Gastrocnemius medialis (tissue), 4 donors: ENCODE measurements at places on chromosomes 13 and 19.
A peak's percentile ranks its signal among the peaks of the same experiment; 100 is the strongest.

- H3K4me3 ChIP-seq = no peak overlapping the region
- H3K36me3 ChIP-seq = no peaks in the 10 kb centered on the region
- no peaks in the 10 kb centered on the region for H3K27me3 ChIP-seq
- no peak overlapping the region for H3K27ac ChIP-seq
Observed at GRCh38 chr13:93672996-93673395, 446.4 kb downstream of the GPC6 start.

GRCh38 chr13:29940715-29941114 lies 90.3 kb upstream of the UBL3 start:
- DNase-seq = no peak
- H3K4me1 ChIP-seq = no peaks in the 10 kb centered on the region
- no peak overlapping the region for H3K4me3 ChIP-seq

DNA sequence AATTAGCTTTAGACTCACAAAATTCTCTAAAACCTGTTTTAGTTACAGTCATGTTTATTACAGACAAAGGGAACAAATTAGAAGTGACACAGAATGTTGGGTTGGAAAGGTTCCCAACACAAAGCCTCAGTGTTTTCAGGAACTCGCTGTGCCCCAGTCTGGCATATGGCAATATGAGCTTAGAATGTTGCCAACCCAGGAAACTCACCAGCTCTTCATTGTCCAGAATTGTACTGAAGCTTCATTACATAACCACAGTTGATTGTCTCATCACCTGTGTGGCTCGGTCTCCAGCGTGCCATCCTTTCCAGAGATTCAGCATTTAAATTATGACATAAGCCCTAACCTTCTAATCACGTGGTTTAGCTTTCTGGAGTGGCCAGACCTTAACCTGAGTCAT lies 19.1 kb downstream of the ZNF264 start:
- H3K4me3 ChIP-seq = no peak overlapping the region
- H3K27me3 ChIP-seq = no peaks in the 10 kb centered on the region
- peaks cover 83% of the 10 kb centered on the region for H3K36me3 ChIP-seq
- H3K4me1 ChIP-seq = no peaks in the 10 kb centered on the region
- no peak overlapping the region for H3K27ac ChIP-seq

DNA sequence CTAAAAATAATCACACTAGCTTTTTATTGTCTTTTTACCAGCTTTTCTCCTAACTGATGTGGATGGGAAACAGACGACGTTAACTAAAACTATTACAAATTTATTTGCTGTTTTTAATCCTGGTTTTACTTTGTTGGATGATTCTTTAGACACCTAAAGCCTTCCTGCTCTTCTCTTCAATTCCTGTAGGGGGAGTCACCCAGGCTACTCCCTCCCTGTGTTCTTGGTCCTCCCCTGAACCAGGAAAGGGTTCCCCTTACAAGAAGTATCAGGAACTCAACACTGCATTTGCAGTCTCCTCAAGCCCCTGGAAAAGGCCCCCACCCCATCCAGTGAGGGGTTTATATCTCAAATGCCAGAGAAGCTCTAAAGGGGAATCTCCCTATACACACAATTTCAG lies 206.1 kb downstream of the SUCLA2 start:
- no peaks in the 10 kb centered on the region for H3K4me1 ChIP-seq
- H3K27ac ChIP-seq = no peak overlapping the region
- H3K4me3 ChIP-seq = no peak overlapping the region

- no peak overlapping the region for H3K27ac ChIP-seq
- H3K4me3 ChIP-seq = no peak overlapping the region
- no peaks in the 10 kb centered on the region for H3K36me3 ChIP-seq
- H3K27me3 ChIP-seq = no peaks in the 10 kb centered on the region
Observed at GRCh38 chr13:93867481-93867880, 612.0 kb downstream of the DCT start.

- peak overlapping the region; percentile 47 for H3K27ac ChIP-seq
- H3K4me1 ChIP-seq = no peaks in the 10 kb centered on the region
- DNase-seq = peak; percentile 74
Observed at GRCh38 chr19:18388100-18388959, 2.4 kb downstream of the GDF15 start.

GRCh38 chr19:33621811-33622504 lies at the start of gene CHST8:
Gene CHST8, plus strand, starts transcription at chr19:33621953. Its CDS starts 67,309 bp downstream, at chr19:33689262.
- no peak for DNase-seq
- H3K4me3 ChIP-seq = peak within 1 kb of the TSS; percentile 57
- H3K27ac ChIP-seq = no peak within 1 kb of the TSS

GRCh38 chr13:46655377-46656180 lies 102.6 kb downstream of the LRCH1 start:
- no peaks in the 10 kb centered on the region for H3K36me3 ChIP-seq
- H3K4me3 ChIP-seq = no peak overlapping the region
- H3K27me3 ChIP-seq = no peaks in the 10 kb centered on the region

- no peak for DNase-seq
- no peaks in the 10 kb centered on the region for H3K27me3 ChIP-seq
- no peaks in the 10 kb centered on the region for H3K4me1 ChIP-seq
- H3K4me3 ChIP-seq = no peak overlapping the region
- H3K27ac ChIP-seq = no peak overlapping the region
Observed at GRCh38 chr19:31421856-31422255, 72.6 kb upstream of the TSHZ3 start.

DNA sequence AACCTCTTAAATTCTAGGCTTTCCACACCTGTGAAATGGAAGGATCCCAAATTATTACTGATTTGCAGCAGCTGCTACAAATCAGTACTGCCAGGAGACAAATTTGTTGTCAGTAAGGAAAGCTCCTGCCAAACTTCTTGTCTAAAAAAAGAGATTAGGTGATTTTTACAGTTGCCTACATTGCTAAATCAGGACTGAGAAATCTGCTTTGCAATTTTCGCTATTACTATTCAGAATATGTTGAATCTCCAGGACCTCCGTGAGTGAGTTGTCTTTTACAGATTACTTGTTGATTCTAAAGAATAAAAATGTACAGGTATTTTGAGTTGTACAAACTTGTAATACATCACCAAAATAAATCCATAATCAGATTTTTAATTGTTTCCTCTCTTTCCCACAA lies 1815.9 kb downstream of the PCDH9 start:
- DNase-seq = no peak
- H3K4me3 ChIP-seq = no peak overlapping the region
- H3K4me1 ChIP-seq = no peaks in the 10 kb centered on the region
- no peak overlapping the region for H3K27ac ChIP-seq

- peak; percentile 71 for DNase-seq
- no peaks in the 10 kb centered on the region for H3K36me3 ChIP-seq
- H3K27me3 ChIP-seq = no peaks in the 10 kb centered on the region
- peaks cover 3% of the 10 kb centered on the region for H3K4me1 ChIP-seq
Observed at GRCh38 chr13:42048684-42049453, 421 bp downstream of the DGKH start.

DNA sequence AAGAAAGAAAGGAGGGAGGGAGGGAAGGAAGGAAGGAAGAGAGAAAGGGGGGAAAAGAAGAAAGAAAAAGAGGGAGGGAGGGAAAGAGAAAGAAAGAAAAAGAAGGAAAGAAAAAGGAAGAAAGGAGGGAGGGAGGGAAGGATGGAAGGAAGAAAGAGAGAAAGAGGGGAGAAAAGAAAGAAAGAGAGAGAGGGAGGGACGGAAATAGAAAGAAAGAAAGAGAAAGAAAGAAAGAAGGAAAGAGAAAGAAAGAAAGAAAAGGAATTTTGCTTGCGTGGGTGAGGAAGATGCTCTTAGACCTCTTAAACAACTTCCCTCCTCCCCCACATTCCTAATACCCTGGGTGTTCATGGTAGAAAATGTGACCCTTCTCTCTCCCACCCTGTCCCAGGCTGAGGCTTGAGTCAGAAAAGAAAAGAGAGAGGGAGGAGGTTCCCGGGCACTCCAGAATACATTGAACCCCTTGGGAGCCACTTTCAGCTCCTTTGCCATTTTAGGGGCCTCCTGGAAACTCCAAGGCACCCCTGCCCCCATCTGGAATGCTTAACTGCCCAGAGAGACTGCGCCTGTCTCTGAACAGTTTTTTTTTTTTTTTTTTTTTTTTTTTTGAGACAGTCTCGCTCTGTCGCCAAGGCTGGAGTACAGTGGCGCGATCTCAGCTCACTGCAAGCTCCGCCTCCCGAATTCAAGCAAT lies 9.2 kb upstream of the KANK3 start:
- no peaks in the 10 kb centered on the region for H3K27me3 ChIP-seq
- DNase-seq = no peak
- H3K4me1 ChIP-seq = peaks cover 32% of the 10 kb centered on the region
- no peaks in the 10 kb centered on the region for H3K36me3 ChIP-seq

GRCh38 chr19:51698296-51698695 lies 5.2 kb downstream of the SPACA6 start:
- no peak overlapping the region for H3K4me3 ChIP-seq
- H3K27me3 ChIP-seq = no peaks in the 10 kb centered on the region
- peaks cover 4% of the 10 kb centered on the region for H3K4me1 ChIP-seq
- DNase-seq = no peak
- no peak overlapping the region for H3K27ac ChIP-seq
